ENCODE measurements at places on chromosomes 4 and X.

DNA sequence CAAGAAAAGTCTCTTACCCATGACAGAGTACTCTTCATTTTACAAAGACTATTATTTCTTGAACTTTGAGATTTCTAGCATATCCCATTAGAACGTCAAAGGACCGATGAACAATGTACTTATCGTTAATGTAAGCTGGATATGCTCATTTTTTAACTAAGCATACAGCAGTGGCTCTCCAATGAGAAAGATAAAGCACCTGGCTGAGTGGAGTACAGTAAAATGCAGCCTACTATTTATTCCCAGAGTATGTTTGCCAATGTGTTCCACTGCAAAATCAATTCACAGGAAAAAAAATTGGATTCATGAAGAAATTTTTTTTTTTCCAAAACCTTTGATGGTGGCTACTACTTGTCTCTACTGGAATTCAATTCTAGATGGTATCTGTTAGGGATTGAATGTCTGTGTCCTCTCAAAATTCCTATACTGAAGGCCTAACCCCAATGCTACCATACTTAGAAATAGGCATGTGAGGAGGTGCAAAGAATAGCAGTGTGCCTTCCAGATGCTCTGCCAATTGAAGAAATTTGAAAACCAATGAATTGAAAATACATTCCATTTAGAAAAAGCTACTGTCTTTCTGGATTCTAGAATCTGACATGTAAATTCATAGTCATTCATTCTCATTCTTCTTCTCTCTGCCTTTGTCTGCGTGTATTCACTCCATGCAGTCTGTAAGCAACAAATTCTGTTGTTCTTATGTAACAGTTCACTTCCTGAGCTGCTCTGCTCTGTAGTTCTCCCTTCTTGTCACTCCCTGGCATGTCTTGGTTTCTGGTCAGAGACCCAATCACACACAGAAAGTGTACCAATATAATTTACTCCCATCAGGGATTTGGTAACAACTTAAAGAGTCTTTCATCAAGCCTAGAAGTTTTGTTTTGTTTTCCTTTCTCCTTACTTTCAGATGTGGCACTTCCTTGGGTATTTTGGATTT is 61.4 kb downstream of the PAPSS1 start:
- DNase-seq, result no peak

DNA sequence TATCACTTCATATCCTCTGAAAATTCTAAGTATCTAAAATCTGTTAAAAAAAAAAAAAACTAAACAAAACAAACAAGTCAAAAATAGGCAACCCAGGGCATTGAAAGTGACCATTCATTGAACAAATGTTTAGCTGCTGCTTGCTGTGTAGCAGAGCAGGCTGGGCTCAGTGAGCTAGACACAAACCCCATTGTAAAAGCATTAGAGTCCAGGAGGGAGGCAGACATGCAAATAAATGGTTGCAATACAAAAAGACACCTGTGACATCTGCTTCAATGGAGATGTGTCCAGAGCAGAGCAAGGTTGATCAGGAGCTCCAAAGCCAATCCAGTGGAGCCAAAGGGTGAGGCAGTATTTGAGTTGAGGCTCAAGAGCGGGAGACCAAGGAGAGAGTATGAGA is 267.3 kb upstream of the GATB start:
- DNase-seq, result no peak

DNA sequence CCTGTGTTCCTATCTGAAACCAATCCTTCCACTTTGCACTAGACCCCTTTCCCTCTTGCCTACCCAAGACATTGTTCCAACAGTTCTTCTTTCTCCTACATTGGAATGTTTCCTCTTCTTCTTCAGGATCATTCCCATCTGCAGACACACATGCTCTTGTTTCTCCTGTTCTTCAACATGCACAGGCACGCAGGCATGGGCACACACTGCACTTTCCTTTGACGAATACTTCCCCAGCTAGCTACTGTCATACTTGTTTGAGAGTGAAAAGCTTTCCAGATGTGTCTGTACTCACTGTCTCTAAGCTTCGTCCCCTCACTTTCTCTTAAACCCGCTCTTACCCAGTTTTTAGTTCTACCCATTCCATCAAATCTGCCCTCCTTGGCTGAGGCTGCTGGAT is 31.8 kb upstream of the ERVMER34-1 start:
- DNase-seq, result no peak

GRCh38 chr4:95637043-95637600 is 88.3 kb upstream of the UNC5C start:
- DNase-seq, result no peak

DNA sequence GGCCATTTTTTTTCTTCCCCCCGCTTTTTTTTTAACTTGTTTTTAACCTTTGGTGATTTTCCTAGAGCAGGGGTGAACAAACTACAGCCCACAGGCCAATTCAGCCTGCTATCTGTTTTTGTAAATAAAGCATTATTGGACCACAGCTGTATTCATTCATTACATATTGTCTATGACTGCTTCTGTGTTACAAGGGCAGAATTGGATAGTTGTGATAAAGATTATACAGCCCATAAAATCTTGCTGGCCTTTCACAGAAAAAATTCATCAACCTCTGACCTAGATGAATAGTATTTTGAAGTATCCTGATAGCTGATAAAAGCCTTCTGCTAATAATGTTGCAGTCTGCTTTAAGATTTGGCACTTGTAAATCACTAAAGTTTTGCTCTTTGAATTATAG is 63.4 kb downstream of the SMAD1 start:
- no peak for DNase-seq

GRCh38 chr4:154490234-154490582 is 1.4 kb downstream of the DCHS2 start:
- no peak for DNase-seq

- DNase-seq, result no peak
These were observed 8.1 kb downstream of the SH3BP2 start for GRCh38 chr4:2800691-2801596.

GRCh38 chr4:98199247-98199646 is 56.0 kb upstream of the STPG2 start:
- no peak for DNase-seq

GRCh38 chr4:106530821-106531220 is 162.2 kb upstream of the GIMD1 start:
- DNase-seq, result no peak

- DNase-seq, result no peak
These were observed 392.5 kb downstream of the C4orf33 start for GRCh38 chr4:129488427-129488826.

GRCh38 chr4:106095408-106095807 is 200.1 kb downstream of the NPNT start:
- DNase-seq, result no peak

DNA sequence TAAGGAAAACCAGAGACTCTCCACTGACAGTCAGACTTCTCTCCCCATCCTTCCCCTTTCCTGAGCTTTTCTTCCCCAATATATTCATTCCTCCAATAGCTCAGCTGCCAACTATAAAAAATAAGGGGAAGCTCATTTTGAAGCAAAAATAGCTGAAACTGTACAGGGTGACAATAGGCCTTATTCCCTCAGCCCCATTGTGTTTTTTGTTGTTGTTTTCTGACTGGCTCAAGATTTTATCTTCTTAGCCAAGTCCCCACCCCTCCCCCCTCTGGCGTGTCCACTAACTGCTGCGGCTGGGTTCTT is 26.2 kb downstream of the PRPS1 start:
- DNase-seq, result no peak

Measured in stimulated activated CD8-positive, alpha-beta memory T cell treated with anti-CD3 and anti-CD28 coated beads, Interleukin-12 subunit alpha, Interleukin-12 subunit beta, amount 100 ng/mL, for 4 hours (primary cell).